Caco-2 (cell line): ENCODE measurements at places on chromosomes 2 and 18. TPM values are rescaled to one million over a fixed set of nuclear protein-coding genes. Genes with fewer than 3 reads are reported as not detected.

APLF gene
- total RNA-seq: 3.9 and 4.0 TPM in 2 replicates

TWSG1 gene
- 43.7 and 43.9 TPM in 2 replicates for total RNA-seq

KHK gene
- total RNA-seq: 7.9 and 9.3 TPM in 2 replicates

- no peaks in the 10 kb centered on the region for H3K4me1 ChIP-seq
- H3K4me3 ChIP-seq: no peak overlapping the region
- DNase-seq: no peak
- H3K36me3 ChIP-seq: no peaks in the 10 kb centered on the region
Observed at GRCh38 chr2:50538147-50538546, 493.8 kb downstream of the NRXN1 start.

- H3K27me3 ChIP-seq: no peaks in the 10 kb centered on the region
- H3K4me1 ChIP-seq: no peaks in the 10 kb centered on the region
- H3K36me3 ChIP-seq: no peaks in the 10 kb centered on the region
Observed at GRCh38 chr2:202610380-202610779, 24.4 kb upstream of the FAM117B start.

DNA sequence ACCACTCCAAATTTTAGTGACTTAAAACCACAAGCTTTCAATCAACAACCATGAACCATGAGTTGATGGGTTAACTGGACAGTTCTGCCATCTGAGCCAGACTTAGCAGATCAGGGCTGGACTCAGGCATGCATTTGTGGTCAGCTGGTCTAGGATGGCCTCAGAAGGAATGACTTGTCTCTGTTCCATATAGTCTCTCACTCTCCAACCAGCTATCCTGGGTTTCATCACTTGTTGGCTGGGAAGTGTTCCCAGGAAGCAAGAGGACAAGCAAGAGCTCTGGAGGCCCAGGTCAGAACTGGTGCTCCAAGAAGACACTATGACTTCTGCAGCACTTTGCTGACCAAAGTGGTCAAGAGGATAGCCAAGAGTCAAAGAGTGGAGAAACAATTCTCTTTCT, 17.5 kb upstream of the MAP3K20 start:
- H3K4me3 ChIP-seq: no peak overlapping the region
- H3K27ac ChIP-seq: no peak overlapping the region
- H3K27me3 ChIP-seq: no peaks in the 10 kb centered on the region
